ENCODE measurements at places on chromosomes 16 and 17.

GRCh38 chr16:27852116-27852515 is 211.4 kb downstream of the GSG1L start:
- no peak for DNase-seq

DNA sequence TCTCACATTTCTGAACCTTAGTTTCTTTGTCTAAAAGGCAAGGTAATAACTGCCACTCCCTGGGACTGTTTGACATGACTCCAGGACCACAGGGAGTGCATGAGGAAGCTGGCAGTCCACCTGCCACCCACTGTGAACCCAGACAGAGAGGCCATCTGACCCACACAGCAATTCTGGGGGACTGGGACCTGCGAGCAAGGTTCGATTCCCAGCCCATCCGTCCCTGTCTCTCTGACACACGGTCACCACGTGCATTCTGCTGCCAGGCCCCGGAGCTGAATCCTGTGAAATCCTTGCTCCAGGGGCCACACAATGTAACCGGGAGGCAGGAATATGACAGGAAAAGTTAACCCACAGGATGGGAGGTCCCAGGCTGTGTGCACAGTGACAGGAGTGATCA is 218.8 kb upstream of the FOXF1 start:
- no peak for DNase-seq

- DNase-seq, result no peak
These were observed 15.3 kb upstream of the HEXD start for GRCh38 chr17:82402865-82403264.

DNA sequence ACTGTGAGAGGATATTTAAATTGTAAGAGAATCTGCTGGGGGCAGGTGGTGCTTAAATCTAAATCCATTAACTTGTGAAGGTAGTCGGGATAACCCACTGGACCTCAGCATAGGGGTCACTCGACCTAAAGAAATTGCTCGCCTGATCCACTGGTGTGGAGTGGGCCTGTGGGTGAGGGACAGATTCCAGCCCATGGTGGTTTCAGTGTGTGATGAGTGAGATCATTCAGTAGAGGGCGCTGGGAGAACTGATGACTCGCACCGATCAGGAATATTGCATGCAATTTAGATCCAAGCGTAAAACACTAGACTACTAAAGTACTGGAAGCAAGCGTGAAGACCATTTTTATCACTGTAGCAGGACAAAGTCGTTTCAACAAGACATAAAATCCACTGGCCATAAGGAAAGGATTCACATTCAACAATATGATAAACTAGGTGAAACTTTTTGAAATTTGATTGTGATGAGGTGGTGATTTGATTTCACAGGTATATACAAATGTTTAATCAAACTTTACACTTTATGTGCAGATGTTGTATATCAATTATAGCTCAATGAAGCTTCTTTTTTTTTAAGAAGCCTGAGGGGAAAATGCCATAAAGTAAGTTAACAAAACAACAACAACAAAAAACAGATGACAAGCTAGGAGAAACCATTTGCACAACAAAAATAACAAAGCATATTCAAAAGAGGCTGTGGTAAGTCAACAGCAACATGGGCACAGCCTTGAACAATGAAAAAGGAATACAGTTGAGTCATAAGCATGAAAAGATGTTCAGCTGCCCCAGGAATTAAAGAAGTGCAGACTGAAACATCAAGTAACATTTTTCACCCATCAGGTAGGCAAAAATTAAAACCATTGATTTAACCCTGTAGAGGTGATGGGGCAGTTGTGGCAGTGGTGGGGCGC is 7.5 kb upstream of the TMEM170A start:
- no peak for DNase-seq

- no peak for DNase-seq
These were observed 7.4 kb upstream of the B9D1 start for GRCh38 chr17:19369846-19370492.

GRCh38 chr17:44004077-44004760 is at the start of gene NAGS:
TSS of gene NAGS (plus strand) at chr17:44004622. CDS start at chr17:44004664, 42 bp downstream.
- DNase-seq, result no peak

GRCh38 chr17:4898351-4898750 is 985 bp upstream of the C17orf107 start:
- no peak for DNase-seq

DNA sequence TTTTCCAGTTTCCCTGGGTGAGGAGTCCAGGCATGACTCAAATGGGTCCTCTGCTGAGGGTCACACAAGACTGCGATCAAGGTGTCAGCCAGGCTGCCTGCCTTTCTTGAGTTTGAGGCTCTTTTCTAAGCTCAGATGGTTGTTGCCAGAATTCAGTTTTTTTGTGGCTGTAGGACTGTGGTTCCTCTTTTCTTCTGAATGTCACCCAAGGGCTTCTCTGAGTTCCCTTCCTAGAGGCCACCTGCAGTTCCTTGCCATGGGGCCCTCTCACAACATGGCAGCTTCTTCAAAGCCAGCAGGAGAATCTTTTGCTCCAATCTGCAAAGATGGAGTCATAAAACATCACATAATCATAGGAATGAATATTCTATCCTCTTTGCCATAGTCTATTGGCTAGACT is 17.5 kb downstream of the LIMD2 start:
- no peak for DNase-seq

DNA sequence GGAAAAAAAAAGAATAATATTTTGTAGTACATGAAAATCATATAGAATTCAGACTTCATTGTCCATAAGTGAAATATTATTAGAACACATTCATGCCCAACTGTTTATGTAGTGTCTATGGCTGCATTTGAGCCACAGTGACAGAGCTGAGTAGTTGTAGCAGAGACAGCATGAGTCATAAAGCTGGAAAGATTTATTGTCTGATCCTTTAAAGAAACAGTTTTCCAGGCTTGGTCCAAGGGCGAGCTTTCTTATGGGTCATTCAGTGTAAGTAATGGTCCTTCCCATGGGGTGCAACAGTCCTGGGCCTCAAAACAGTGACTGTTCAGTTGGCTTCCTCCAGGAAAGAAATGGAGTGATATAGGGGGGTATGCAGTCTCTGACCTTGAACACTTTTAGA is 260.2 kb downstream of the HS3ST4 start:
- DNase-seq, result no peak

DNA sequence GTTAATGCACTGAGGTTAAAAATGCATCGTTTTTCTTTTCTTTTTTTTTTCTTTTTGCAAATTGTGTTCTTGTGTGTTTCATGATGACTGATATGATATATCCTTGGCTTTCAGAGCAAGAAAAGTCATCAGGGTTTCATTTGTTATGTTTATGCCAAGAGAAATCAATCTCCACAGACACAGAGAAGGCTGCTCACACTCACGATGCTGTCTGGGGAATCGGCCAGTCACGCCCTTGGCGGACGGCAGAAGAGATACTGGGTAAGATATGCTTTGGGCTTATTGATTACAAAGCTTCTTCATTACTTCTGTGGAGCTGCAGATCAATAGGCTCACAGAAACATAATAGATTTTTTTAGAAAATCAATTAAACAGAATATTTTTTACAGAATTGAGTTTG is 42.2 kb upstream of the TNRC6C start:
- DNase-seq, result no peak

DNA sequence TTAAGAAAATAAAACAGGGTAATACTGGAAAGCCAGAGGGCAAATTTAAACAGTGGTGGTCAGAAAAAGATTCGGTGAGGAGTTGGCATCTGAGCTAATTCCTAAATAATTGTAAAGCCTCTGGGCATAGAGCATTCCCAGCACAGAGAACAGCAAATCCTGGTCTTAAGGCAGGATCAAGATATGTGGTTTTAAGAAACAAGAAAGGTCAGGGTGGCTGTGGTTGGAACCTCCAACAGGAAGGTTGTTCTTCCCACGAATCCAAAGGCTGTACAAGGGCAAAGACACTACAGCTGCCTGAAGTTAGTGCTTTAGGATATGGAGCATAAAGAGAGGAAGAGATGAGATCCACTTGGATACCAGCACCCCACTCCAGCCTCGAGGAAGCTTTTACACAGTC is 114.6 kb downstream of the ZNF18 start:
- DNase-seq, result no peak

DNA sequence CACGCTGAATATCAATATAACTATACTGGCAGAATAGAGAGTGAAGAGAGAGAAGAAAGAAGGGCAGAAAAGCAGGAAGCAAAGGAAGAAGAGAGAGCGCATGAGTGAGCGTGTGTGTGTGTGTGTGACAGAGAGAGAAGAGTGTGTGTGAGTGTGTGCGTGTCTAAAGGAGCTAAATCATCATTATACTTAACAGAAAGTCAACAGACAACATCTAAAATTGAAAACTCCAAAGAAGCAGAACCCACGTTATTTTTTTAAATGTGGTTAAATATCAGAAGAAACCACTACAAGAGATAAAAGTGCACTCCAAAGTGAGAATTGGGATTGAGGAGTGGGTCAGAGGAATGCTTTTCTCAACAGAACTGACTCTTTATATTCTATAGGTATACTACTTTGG is 77.2 kb downstream of the BRIP1 start:
- DNase-seq, result no peak

DNA sequence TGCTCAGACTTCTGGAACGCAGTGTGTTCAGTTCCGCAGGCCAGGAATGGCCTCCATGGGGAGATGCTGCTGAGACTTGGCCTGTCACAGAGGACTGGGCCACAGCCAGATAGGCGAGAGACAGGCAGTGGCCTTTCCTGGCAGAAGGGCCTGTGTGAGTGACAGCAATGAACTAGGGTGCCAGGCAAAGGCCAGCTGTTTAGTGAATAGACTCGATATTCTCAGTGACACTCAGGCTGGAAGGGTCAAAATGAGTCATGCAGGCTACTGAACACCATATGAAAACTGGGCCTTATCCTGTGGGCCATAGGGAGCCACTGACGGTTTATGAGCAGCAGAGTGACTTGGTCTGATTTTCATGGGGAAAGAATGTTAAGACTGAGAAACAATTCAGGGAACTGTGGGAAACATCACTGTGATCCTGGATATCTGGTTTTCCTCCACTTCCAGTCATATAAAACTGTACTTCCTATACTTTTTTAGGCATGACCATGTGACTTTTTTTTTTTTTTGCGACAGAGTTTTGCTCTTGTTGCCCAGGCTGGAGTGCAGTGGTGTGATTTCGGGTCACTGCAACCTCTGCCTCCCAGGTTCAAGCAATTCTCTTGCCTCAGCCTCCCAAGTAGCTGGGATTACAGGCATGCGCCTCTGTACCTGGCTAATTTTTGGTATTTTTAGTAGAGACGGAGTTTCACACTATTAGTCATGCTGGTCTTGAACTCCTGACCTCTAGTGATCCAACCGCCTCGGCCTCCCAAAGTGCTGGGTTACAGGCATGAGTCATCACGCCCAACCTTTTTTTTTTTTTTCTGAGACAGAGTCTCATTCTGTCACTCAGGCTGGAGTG is 5.2 kb upstream of the NUBP1 start:
- peak; percentile 18 for DNase-seq

DNA sequence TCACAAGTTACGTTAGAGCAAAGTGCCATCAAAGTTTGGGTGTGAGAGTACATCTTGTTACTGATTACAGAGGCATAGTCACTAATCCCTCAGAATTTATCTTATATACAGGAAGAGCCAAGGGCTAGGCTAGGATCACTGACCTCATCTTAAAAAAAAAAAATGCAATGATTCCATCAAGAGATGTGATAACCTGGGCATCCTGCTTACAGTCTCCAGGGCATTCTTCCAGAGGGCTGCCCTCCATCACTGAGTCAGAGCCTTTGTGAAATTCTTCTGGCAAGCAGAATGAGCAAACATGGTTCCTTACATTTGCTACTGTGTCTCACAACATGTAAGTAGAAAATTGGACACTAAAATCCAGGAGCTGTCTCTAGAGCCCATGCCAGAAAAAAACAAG is 410.6 kb downstream of the ZFHX3 start:
- DNase-seq, result peak; percentile 33

DNA sequence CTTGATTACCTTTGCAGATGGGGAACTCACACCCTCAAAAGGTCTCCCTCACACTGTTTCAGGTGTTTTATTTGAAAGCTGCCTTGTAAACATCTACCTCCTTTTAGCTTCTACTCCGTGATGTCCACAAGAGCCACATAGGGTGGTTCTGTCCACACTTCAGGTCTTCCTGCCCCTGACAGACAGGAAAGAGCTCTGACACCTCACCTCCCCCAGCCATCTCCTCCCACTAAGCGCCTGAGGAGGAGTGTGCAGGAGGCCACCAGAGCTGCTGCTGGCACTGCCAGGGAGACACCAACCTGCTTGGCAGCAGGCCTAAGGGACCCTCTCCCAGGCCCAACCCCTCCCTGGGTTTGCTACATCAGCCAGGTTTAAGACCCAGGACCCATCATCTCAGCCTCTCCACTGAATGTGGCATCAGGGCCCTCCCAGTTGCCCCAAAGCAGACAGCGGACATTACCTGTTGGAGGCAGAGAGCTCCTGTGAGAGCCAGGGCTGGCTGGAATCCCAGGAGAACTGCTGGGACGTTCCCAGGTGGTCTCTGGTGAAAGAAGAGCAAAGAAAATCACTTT is 76.4 kb upstream of the RCVRN start:
- no peak for DNase-seq

GRCh38 chr17:1110862-1111598 is 68.8 kb downstream of the ABR start:
- DNase-seq, result peak; percentile 94

GRCh38 chr16:24988593-24989338 is 26.4 kb downstream of the ARHGAP17 start:
- no peak for DNase-seq

DNA sequence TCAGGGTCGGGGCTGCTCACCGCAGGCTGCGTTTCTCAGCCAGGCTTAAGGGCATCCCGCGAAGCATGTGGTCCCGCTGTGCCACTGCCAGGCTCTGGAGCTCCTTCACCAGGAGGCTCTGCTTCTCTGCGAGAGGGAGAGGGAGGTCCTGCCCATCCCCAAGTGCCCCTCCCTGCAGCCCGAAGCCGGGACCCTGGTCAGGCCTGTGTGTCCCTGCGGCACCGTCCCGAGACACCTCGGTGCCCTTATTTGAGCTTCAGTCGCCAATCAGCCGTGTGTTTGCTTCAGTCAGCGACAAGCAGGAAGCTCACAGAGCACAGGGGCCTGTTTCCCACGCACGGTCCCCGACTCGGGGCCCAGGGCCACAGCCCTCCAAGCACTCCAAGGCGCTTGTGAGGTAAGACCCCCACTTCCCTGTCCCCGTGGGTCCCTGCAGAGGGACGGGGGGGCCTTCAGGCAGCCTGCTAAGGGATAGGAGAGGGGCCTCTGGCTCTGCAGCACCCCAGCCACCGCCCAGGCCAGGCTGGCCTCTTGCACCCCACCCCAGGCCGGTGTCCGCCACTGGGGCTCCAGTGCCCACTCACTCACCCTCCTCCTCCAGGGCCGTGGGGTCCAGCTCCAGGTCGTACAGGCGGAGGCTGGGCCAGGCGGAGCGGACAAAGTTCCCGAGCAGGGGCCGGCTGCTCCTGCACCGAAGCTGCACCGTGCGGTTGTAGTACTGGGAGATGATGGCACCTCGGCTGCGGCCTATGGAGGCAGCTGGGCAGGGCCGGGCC is 3.2 kb downstream of the TMC6 start:
- DNase-seq, result no peak

Data from T1000 (cell line).